ENCODE measurements at places on chromosomes 1 and 21.
A peak's percentile ranks its signal among the peaks of the same experiment; 100 is the strongest.

DNA sequence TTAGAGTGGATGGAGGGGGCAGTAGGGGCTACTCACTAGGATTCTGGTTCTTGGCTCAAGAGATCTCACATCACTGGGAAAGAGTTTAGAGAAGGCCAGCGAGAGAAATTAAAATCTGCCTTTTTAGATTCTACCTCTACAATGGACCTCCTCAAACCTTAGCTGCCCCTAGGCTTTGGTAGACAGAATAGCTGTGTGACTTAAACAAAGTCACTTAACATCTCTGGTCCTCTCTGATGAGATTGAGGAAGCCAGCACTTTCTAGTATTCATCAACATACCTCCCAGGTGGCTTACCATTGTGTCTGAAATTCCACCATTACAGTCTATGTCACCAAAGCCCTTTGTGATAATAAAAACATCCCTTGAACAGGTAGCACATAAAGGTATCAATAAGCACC, 18.7 kb downstream of the AADACL4 start:
- no peak for DNase-seq

- DNase-seq = no peak
Observed at GRCh38 chr1:160979286-160979685, 24.7 kb upstream of the ITLN2 start.

GRCh38 chr1:59703918-59704378, 110.8 kb upstream of the HOOK1 start:
- no peak for DNase-seq

GRCh38 chr1:241639623-241640148, 483 bp downstream of the CHML start:
- peak; percentile 9 for DNase-seq

GRCh38 chr1:201017828-201018163, 5.7 kb downstream of the KIF21B start:
- DNase-seq = no peak

DNA sequence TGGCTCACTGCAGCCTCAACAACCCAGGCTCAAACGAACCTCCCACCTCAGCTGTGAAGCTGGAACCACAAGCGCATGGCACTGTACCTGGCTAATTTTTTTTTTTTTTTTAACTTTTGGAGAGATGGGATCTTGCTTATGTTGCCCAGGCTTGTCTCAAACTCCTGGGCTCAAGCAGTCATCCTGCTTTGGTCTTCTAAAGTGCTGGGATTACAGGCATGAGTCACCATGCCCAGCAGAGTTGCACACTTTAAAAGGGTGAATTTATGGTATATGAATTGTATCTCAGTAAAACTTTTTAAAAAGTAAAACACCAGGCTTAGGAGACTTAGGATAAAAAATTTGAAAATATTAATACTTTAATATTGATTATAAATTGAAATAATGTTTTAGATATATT, 99.1 kb downstream of the CLEC20A start:
- no peak for DNase-seq

- DNase-seq = no peak
Observed at GRCh38 chr1:193754732-193755427, 568.5 kb upstream of the B3GALT2 start.

- no peak for DNase-seq
Observed at GRCh38 chr1:224831501-224831900, 98.0 kb upstream of the DNAH14 start.

- DNase-seq = no peak
Observed at GRCh38 chr1:110872745-110873720, at the start of gene CD53. Gene CD53, plus strand, starts transcription at chr1:110873148. Its CDS starts 18,261 bp downstream, at chr1:110891409.

DNA sequence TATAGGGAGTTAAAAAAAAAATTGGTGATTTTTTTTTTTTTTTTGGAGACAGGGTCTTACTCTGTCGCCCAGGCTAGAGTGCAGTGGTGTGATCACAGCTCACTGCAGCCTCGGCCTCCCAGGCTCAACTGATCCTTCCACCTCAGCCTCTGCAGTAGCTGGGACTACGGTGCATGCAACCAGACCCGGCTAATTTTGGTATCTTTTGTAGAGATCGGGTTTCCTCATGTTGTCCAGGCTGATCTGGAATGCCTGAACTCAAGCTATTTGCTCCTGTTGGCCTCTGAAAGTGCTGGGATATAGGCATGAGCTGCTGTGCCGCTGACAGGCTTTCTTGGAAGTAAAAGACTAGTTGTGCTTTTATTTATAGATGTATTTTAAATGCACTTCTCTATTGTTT, 3.0 kb downstream of the CDC42 start:
- no peak for DNase-seq

DNA sequence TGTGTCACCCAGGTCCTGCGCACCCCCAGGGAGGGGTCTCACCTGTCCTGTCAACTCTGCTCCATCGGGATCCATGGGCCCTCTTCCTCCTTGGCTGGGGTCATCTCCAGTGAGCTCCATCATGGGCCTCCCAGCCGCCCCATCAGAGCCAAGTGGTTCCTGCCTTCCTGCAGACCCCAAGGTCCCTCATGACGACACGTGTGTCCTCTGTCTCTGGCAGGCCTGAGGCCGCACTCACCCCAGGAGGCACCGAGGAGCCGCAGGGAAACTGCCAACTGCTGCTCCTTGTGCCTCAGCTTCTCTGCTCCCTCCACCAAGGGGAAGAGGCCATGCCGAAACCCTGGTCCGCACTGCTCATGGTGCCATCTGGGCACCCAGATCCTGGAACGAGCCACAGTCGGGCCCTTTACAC, 46.8 kb downstream of the COL18A1 start:
- no peak for DNase-seq

DNA sequence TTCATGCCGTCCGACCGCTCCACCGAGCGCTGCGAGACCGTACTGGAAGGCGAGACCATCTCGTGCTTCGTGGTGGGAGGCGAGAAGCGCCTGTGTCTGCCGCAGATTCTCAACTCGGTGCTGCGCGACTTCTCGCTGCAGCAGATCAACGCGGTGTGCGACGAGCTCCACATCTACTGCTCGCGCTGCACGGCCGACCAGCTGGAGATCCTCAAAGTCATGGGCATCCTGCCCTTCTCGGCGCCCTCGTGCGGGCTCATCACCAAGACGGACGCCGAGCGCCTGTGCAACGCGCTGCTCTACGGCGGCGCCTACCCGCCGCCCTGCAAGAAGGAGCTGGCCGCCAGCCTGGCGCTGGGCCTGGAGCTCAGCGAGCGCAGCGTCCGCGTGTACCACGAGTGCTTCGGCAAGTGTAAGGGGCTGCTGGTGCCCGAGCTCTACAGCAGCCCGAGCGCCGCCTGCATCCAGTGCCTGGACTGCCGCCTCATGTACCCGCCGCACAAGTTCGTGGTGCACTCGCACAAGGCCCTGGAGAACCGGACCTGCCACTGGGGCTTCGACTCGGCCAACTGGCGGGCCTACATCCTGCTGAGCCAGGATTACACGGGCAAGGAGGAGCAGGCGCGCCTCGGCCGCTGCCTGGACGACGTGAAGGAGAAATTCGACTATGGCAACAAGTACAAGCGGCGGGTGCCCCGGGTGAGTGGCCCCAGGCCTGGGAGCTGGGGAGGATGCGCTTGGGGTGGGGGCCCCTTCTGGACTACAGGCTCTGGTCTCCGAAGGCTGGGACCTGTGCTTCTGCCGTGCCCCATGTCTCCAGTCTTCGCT, 1.1 kb downstream of the SKI start:
- no peak for DNase-seq

GRCh38 chr1:75625795-75626194, 14.9 kb upstream of the SLC44A5 start:
- no peak for DNase-seq

DNA sequence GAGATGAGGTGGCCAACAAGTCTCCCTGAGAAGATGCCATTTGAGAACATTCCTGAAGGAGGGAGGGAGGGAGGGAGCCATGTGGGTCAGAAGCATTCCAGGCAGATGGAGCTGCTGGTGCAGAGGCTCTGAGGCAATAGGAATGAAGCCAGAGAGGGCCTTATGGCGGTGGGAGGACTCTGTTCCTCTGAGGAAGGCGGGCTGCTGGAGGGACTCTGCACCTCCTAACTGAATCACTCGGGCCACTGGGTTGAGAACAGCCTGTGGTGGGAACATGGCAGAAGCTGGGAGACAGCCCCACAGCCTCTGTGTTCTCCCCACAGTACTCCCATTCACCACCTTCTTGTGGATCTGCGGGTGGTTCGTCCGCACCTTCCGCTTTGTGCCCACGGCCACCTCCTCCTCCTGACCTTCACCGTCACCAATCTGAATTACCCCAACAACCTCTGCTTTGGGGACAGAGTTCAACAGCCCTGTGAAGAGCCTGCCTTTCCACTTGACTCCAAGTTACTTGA, 2.4 kb upstream of the TMEM125 start:
- DNase-seq = no peak

DNA sequence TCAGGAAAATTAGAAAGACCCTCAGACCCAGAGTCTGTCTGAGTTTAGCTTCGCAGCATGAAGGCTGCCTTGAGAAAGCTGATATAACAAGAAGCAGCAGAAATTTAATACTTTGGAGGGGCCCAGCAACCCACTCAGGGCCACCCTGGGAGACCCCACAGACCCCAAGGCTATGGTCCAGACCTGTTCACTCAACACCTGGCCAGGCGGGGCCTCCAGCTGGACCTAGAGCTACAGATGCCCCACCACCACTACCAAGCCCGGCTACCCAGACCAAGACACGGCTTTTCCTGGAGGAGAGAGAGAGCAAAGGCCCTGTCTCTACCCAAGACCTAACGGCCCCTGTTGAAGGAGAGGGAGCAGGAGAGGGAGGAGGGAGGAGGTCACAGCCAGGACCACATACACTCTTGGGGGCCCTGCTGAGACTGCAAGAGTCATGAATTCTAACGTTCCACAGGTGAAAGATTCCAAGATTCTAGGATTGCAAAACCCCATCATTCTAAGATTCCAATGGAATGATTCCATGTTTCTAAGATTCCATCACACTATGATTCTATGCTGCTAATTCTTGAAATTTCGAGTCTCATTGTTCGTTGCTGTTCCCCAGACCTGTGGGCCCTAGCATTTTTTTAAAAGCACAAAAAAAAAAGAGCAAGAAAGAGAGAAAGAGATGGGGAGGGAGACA, 53.2 kb downstream of the LACTBL1 start:
- no peak for DNase-seq

DNA sequence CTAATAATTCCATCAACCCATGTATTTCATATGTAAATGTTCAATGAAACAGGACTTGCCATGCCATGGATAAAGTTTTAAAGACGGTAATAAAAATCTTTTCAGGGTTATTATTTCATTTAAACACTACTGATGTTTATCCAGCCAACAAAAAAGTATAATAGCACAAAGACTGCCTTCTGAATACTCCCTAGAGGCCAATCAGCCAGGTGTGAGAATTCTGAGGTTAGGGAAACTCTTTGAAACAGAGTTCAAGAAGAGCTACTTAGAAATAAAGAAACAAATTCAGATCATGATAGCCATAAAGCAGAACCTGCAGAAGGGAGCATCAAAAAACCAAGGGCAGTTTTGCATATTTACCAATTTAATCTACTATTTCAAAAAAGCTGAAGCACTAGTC, 48.7 kb downstream of the AKT3 start:
- no peak for DNase-seq

- no peak for DNase-seq
Observed at GRCh38 chr1:21335750-21336224, 45.5 kb upstream of the ECE1 start.

DNA sequence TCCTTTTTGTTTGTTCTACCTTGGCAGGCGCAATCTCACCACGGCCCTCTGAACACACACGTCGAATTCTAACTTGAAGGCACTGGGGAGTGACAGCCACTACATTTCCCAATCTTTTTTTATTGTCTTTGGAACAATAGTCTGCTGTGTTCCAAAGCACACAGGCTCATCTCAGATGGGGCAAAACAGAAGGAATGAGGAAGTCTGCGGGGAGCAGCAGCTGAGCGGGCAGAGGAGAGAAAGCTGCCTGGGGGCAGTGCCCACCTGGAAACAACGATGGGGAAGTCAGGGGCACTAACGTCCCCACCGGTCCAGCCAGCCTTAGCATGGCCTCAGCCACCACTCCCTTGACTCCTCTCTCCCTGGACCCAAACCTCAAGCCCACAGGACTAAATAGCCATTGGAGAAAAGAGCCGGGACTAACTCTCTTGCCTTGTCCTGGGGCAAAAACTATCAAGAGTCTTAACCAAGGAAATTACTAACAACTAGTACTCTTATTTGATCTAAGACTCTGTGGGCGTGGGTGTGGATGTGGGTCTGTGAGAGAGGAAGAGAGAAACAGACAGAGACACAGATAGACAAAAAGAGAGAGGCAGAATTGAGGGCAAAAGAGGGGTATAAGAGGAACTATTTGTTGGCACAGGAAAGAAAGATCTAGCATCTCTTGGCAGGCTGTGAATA, 34.2 kb downstream of the SYF2 start:
- no peak for DNase-seq

DNA sequence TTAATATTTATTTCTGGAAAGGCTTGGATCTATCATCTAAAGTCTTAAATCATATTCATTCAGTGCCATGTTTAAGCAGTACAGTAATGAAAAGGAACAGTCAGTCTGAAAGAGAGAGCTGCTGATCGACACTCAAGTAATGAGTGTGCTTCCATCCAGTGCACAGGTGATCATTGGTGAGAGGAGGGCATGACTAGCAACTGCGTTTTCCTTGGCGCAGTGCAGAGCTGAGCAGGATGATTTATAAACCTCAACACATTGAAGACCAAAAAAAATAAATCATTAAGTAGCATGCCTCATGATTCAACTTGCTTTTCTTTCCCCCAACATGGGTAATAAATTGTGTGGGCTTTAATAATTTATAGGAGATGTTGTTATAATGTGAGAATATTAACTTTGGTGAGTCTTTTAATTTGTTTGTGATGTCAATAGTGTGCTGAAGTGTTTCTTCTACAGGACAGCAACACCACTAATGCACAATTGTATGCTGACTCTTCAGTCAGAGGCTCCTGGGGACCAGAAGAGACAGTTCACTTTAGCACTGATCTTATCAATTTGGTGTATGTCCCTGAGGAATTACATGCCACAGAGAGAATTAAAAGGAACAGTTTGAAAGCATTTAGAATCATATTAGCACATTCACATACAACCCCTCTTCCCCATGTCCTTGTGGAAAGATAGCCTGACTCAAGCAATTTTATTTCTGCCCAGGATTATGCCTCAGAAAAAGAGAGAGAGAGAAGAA, 199.7 kb upstream of the ADGRL2 start:
- no peak for DNase-seq

GRCh38 chr1:219917851-219918466, 10.4 kb downstream of the SLC30A10 start:
- no peak for DNase-seq

GRCh38 chr1:109391157-109391556, 6.6 kb downstream of the SORT1 start:
- DNase-seq = no peak

GRCh38 chr1:207333620-207334019, 12.1 kb downstream of the CD55 start:
- DNase-seq = no peak

GRCh38 chr1:112872551-112872962, 83.4 kb downstream of the SLC16A1 start:
- DNase-seq = no peak
